ENCODE measurements at places on chromosomes 11 and 22.

DNA sequence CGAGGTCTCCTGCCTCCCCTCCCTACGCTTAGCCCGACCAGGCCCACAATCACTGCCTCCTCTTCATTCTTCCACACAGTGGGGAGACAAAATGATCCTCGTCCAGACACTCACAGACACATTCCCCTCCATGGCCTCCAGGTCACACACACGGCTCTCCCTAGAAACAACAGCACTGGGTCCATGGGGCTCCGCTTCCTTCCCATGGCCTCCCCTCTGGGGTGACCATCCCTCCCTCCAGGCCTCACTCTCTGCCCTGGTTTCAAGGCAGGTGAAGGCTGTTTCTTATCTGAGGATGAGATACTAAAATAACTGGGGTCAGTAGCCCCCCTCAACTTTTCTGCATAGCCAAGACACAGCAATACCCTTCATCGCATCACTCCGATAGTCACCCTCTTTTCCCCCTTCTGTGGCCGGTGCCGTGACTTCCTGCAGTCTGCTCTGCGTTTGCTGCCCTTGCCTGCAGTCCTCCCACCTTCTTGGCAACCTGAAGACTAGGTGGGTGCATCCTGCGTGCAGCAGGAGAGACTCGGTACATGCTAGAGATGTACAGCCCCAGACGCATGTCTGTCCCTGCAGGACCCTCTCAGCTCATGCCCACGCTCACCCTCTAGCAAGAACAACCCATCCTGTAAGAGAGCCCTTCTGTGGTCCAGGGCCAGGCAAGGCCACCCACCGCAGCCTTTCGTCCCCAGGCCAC, 55.8 kb downstream of the CD6 start:
- DNase-seq = no peak

- DNase-seq = no peak
These were observed 65.3 kb upstream of the ADORA2A start for GRCh38 chr22:24361976-24362646.

GRCh38 chr11:130244848-130245247, 69.9 kb downstream of the ZBTB44 start:
- DNase-seq = no peak

DNA sequence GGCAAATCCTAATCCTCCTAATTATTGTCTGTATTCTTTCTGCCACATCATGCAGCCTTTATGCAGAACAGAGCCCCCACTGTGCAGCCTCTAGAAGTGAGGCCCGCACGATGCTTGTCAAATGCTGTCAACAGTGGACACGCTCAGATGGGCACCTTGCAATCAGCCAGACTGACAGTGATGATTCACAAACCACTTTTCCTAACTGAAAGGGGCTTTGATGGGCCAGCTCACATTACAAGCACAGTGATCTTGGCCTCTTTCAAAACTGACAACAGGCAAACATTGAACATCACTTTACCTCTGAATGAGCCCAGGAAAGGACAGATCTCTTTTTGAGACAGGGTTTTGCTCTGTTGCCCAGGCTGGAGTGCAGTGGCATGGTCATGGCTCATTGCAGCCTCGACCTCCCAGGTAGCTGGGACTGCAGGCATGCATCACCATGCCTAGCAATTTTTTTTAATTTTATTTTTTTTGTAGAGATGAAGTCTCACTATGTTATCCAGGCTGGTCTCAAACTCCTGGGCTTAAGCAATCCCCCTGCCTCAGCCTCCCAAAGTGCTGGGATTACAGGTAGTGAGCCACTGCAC, 18.0 kb upstream of the E2F8 start:
- DNase-seq = no peak

DNA sequence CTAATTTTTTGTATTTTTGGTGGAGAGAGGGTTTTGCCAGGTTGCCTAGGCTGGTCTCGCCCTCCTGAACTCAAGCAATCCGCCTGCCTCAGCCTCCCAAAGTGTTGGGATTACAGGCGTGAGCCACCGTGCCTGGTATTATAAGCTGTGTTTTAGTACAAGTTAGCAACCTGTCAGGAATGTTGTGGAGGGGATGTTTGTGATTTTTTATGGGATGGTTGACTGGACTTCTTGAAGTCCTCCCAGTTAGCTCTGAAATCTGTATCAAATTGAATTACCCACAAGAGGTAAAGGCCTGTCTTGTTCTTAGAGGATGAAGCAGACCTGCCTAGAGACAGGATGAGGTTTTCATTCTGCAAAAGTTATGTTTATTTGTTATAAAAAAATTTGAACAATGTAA, 34.1 kb upstream of the IL18BP start:
- no peak for DNase-seq

All from stimulated activated CD4-positive, alpha-beta T cell treated with anti-CD3 and anti-CD28 coated beads, TNF-alpha, amount 100 ng/mL, for 24 hours (primary cell).